ENCODE measurements at places on chromosomes 1 and 21.

GRCh38 chr1:204443871-204444581 is 32.4 kb upstream of the PPP1R15B start:
- DNase-seq = no peak

DNA sequence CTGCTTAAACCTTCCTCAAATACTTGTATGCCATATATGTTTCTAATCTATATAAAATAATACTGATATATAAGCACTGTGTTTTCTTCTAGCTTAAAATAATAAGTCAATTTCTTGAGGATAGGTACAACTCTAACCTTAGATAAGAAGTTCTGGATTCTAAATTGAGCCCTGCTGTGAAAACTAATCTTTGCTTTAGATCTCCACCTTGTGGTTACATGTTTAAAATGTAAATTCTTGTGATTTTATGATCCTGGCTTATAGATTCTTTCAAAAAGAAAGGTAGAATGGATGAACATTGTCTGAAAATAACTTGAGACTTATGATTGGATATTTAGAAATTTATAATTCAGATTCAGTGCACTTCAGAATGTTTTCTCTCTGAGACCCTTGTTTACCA is 38.9 kb upstream of the HMCN1 start:
- peak; percentile 20 for DNase-seq

GRCh38 chr1:31689854-31690253 is 14.0 kb downstream of the COL16A1 start:
- no peak for DNase-seq

GRCh38 chr21:44761011-44761729 is 40.5 kb downstream of the UBE2G2 start:
- no peak for DNase-seq

GRCh38 chr1:56355422-56355821 is 223.9 kb downstream of the PLPP3 start:
- no peak for DNase-seq

DNA sequence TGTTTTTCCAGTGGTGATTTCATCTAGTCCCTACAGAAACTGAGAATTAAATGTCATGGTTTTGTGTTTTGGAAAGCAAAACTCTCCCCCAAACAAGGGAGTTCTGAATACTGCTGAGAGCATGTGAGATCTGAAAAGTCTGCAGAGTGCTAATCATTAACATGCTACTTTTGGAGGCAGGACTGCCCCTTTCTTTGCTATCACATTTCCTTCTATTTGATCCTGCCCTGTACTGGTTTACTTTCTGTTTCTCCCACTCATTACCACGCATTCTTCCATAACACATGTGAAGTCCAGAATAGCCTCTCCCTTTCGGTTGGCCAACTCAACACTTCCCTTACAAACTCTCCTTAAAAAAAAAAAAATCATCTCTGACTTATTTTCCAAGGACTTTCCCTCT is 63.6 kb downstream of the GADD45A start:
- no peak for DNase-seq

DNA sequence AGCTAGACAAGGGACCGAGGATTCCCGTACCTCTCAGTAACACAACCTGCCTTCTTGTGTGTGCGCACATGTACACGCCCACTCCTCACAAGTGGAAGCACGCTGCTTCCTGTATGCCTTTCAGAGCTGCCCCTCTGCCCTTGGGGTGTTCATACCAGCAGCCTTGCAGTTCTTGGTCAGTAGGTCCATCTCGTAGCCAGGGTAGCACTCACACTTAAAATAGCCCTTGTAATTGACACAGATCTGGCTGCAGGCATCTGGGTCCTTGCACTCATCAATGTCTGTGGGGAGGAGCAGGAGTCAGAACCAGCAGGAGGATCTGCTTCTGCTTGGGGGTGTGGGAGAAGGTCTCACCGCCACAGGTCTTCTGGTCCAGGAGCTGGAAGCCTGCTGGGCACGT is 32.6 kb upstream of the MAGOH start:
- DNase-seq = no peak

DNA sequence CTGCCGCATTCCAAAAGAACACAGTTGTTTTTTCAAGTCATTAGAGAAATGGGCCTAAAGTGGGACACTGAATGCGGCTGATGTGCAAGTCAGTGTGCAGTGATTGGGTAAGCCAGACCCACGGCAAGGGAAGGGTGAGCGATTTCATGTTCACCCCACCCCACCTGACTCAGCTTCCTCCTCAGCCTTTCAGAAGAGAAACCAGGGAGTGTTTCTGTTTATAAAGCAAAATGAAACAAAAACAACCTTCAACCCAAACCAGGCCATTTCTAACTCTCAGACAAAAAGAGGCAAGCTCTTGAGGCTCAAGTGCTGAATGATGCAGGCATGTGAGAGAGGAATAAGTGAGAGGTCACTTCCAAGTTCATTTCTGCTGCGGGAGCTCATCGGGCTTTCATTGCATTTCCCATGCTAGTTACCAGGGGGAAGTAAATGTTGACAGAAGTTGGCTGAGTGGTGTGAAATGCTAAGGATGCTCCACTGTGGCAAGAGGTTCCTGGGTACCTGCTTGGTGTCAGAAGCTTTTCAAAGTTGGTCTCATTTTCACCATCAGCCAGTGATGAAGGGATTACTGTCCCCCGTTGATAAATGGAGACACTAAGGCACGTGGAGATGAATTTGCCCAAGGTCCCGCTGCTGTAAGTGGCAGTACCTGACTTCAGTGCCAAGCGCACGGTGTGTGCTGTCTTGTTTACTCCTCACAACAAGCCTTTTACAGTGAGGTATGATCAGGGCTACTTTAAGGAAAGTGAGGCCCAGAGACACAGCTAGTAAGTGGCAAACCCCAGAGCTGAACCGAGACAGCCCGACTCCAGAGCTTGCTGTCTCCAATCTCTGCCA is 29.1 kb downstream of the STPG1 start:
- no peak for DNase-seq

- no peak for DNase-seq
Measured at GRCh38 chr1:87170931-87171598, 157.6 kb upstream of the LMO4 start.
